ENCODE measurements at places on chromosomes 13 and 19. TPM values are rescaled to one million over a fixed set of nuclear protein-coding genes. Genes with fewer than 3 reads are reported as not detected.

- no peak for DNase-seq
Measured at GRCh38 chr19:17794731-17795494, at the start of gene B3GNT3. Gene B3GNT3 (plus strand): TSS chr19:17795138. CDS start chr19:17807808, 12,670 bp downstream.

- no peak for DNase-seq
Measured at GRCh38 chr13:42808341-42808940, 27.1 kb downstream of the FAM216B start.

DNA sequence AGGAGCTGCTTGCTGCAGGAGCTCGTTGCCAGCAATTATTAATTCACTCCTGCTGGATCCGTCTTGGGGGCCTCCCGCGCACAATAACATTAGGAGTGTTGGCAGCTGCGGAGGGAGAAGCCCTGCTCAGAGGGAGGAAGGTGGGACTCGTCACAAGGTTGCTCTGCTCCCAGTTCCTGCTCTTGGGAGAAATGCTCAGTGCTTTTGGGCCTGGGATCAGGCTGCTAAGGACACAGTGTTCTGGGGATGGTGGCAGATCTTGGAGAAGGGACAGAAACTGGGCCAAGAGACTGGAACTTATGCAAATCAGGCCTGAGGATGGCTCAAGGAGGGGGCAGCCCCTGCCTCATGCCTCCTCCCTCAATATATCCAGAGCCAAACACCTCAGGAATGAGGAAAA is 78.9 kb upstream of the OLFM4 start:
- DNase-seq = no peak

GRCh38 chr19:14536926-14537692 is 7.7 kb downstream of the TECR start:
- peak; percentile 55 for DNase-seq

- DNase-seq = peak; percentile 13
Measured at GRCh38 chr13:85728811-85729210, 70.4 kb downstream of the SLITRK6 start.

- no peak for DNase-seq
Measured at GRCh38 chr13:113632706-113633484, 25.1 kb downstream of the ATP4B start.

DNA sequence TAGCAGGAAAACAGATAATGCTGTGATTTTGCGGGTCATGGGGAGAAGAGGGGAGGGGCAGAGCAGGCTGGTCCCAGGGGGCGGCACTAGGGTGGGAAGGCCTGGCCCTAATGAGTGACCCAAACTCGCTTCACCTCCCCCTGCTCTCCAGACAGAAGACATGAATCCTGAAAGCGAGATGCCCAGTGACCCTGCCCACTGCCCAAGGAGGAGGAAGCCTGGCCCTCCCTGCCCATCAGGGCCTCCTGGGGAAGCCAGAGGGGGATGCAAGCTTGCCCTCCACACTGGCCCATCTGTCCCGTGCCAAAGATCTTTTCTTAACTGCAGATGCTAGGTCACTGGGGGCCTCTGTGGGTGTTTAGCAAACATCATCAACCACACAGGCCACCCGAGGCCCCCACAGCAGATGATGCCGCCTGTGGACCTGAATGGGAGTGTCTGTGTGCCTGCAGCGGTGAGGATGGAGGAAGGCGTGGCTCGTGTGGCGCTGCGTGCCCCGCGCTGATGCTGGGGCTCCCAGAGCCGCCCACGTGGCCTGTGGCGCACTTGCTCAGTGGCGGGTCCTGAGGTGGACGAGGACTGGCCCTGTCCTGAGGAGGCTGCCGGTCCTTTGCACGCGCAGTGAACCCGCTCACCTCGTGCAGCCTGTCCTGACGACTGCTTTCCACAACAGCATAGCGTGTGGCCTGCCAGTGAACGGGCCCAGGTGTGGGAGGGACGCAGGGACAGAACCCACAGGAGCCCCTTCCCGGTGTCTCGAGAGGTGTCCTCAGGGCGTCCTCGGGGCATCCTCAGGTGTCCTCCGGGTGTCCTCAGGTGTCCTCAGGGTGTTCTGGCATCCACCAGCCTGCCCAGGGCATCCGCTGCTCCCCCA is 80.5 kb upstream of the MCF2L start:
- no peak for DNase-seq

DNA sequence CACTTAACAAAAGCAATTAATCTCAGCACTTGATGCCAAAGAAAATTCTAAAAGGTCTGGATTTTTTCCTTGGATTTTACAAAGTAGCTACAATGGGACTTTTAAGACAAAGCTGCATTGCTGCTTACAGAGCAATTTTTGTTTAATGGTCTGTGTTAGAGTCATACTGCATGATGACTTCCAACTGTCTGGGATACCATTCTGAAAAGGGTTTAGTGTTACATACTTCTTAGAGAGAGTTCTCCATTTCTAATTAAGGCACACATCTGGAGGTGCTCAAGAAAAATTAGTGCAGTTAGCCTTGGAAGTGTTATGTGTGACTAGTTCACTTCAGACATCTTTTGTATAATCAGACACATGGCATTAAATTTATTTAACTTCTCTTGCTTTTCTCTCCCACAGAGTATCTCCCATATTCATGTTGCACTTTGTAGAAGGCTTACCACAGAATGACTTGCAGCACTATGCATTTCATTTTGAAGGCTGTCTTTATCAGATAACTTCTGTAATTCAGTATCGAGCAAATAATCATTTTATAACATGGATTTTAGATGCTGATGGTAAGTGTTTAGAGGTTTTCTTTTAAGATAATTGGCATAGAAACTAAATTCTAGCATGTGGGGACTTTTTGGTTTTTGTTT is 35.1 kb downstream of the USPL1 start:
- DNase-seq = peak; percentile 17

DNA sequence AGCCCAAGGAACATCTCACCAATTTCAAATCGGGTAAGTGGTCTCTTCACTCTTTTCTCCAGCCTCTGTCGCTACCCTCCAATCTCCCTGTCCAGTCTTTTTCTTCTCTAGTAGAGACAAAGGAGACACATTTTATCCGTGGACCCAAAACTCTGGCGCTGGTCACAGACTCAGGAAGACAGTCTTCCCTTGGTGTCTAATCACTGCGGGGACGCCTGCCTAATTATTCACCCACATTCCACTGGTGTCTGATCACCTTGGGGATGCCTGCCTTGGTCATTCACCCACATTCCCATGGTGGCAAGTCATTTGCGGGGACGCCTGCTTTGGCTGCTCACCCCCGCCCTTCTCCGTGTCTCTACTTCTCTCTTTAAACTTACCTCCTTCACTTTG is 13.8 kb upstream of the OR10H1 start:
- DNase-seq = no peak

DNA sequence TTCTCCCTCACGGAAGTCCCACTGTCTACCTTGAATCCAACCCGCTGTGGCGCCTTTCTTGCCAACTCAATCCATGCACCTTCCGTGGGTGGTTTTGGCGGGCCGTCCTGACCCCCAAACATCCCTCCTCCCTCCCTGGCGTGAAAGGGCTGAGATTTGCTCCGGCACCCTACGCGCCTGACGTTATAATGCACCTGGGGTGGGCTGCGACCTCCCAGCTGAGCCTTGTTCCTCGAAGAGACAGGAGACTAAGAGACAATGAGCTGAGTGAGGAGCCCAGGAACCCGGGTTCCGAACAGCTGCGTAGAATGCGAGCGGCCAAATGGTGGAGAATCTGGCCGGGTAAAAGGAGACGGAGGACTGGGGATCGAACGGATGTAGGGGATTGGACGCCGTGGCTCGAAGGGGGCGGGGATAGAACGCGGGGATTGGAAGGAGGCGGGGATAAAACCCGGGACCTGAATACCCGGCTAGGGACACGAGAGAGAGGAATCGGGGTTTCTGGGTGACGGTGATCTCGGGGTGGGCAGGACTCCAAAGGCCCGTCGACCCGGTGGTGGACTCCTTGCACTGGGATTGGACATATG is at the start of gene CPT1C:
Gene CPT1C, plus strand, starts transcription at position 461 of the 587 bp plus-strand sequence. CDS start 1,137 bp downstream, outside the sequence.
- peak; percentile 73 for DNase-seq

The PODNL1 gene
- 2.1 TPM for total RNA-seq

The ZNF492 gene
- 0.50 TPM for total RNA-seq

The SSC5D gene
- 19.3 TPM for total RNA-seq

The SLC10A2 gene
- not detected for total RNA-seq

Data from fibroblast of lung (primary cell).